K562 (cell line): ENCODE measurements at places on chromosomes 1 and 21. TPM values are rescaled to one million over a fixed set of nuclear protein-coding genes. Genes with fewer than 3 reads are reported as not detected.

The TRMT13 gene
- 25.6 and 30.3 TPM in 2 replicates for polyA plus RNA-seq

The PGBD2 gene
- 20.8 and 21.6 TPM in 2 replicates for polyA plus RNA-seq

The DVL1 gene
- 119 and 136 TPM in 2 replicates for polyA plus RNA-seq

The CHAF1B gene
- polyA plus RNA-seq = 19.4 and 23.4 TPM in 2 replicates

The CD2 gene
- not detected in 2 replicates for polyA plus RNA-seq

The LHX8 gene
- not detected in 2 replicates for polyA plus RNA-seq

The AK5 gene
- polyA plus RNA-seq = not detected in 2 replicates

The HES5 gene
- not detected in 2 replicates for polyA plus RNA-seq

The CD52 gene
- 152 and 198 TPM in 2 replicates for polyA plus RNA-seq

The OR2T6 gene
- polyA plus RNA-seq = not detected in 2 replicates

The TESK2 gene
- polyA plus RNA-seq = 3.7 TPM in 2 replicates
